Stimulated activated CD4-positive, alpha-beta T cell treated with anti-CD3 and anti-CD28 coated beads, Interleukin-2, amount 100 ng/mL, for 48 hours (primary cell): ENCODE measurements at places on chromosomes 5 and 9.

DNA sequence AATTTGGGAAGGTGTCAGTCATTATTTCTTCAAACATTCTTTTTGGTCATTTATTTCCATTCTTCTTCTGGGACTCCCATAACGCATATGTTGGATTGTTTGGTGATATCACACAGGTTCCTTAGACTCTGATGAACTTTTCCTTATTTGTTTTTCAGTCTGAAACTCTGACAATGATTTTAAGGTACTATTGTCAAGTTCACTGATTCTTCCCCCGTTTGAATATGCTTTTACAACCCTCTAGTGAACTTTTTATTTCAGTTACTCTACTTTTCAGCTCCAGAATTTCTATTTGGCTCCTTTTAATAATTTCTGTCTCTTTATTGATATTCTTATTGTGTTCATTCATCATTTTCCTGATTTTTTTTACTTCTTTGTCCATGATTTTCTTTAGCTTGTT lies 92.5 kb upstream of the RORB start:
- DNase-seq = no peak

DNA sequence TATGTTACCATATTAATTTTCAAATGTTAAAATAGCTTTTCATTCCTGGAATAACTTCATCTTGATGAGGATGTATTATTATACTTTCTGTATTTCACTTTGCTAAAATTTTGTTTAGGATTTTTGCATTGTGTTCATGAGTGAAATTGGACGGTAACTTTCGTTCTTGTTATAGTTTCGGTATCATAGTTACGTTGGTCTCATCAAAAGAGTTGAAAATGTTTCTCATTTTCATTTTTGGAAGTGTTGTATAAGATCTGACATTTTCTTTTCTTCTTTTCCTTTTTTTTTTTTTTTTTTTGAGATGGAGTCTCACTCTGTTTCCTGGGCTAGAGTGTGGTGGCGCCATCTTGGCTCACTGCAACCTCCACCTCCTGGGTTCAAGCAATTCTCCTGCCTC lies 20.0 kb downstream of the PRRT1B start:
- no peak for DNase-seq

- no peak for DNase-seq
Observed at GRCh38 chr9:133008824-133009223, 22.0 kb upstream of the GTF3C5 start.

GRCh38 chr5:126998895-126999570 lies 31.3 kb downstream of the MARCHF3 start:
- no peak for DNase-seq

- DNase-seq = no peak
Observed at GRCh38 chr5:6046296-6046967, 331.9 kb downstream of the MED10 start.

GRCh38 chr5:125725691-125726090 lies 697.5 kb upstream of the GRAMD2B start:
- no peak for DNase-seq

- DNase-seq = no peak
Observed at GRCh38 chr5:94908889-94909480, 290.5 kb downstream of the SLF1 start.

DNA sequence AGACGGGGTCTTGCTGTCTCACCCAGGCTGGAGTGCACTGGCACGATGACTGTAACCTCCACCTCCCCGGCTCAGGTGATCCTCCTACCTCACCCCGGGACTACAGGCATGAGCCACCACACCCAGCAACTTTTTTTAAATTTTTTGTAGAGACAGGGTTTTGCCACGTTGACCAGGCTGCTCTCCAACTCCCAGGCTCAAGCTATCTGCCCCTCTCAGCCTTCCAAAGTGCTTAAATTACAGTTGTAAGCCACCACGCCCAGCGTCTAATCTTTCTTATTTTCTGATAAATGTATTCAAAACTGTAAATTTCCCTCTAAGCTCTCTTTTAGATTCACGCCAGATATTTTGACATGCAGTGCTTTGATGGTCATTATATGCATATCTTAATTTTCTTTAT lies 10.3 kb downstream of the FRRS1L start:
- no peak for DNase-seq

DNA sequence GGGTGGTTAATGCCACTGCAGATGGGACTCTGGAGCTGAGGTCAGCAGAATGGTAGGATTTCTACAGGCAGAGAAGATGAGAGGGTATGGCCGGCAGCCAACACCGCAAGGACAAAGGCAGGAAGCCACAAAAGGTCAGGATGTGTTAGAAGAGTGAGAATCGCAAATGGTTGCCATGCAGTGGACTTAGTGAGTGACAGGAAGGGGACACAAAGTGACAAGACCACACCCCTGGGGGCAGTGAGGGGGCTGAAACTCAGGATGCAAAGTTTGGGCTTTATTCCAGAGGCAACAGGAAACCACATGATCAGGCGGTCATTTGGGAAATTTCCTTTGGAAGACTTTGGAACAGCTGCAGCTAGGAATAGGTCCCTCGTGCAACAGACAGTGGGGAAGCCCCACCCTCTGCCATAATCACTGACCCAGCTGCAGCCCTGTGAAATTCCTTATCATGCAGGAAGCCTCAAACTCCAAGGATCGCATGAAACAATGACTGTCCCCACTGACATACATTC lies 14.2 kb upstream of the CCDC180 start:
- no peak for DNase-seq

GRCh38 chr5:61283471-61283870 lies 48.6 kb upstream of the ZSWIM6 start:
- no peak for DNase-seq

DNA sequence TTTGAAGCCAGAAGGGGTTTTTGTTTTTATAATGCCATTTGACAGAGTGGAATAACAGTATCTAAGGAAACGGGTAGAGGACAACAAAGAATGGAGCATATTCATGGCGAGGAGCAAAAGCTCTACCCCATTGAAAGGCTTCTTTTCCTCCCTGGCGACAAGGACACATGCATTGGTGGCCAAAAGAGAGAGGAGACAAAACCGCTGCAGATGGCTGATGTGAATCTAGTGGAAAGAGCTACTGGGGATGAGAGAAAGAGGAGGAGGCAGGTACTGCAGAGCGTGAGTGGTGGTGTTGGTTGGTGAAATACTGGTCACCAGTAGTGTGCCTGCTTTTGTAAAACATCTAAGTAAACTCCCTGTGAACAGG lies 491 bp downstream of the APC start:
- DNase-seq = no peak

DNA sequence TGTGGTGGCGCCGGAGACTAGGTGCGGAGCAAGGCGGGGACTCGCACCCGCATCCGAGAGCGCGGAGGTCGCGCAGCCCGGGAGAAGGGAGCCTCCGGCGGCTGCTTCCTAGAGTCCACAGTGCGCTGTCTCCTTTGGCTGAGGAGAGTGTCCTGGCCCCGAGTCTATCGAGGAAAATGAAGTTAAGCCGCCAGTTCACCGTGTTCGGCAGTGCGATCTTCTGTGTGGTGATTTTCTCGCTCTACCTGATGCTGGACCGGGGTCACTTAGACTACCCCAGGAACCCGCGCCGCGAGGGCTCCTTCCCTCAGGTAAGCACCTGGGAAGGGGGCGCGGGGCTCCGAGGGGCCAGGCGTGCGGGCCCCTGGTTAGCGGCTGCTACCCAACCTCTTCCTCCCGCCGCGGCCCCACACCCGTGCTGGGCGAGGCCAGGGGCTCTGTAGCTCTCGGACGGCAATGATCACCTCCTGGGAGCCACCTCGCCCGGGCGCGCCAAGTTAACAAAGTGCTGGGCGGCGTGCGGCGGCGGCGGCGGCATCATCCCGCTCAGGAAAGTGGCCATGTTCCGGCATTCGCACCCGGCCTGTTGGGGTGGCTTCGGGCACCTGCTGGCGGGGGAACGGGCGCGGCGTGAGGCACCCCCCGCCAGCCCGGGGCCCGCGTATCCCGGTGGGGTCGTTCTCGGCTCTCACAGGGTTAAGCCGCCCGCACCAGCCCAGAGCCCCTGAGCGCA lies 681 bp downstream of the MAN2A1 start:
- peak; percentile 35 for DNase-seq

GRCh38 chr9:22175972-22176545 lies 167.0 kb upstream of the CDKN2B start:
- no peak for DNase-seq

DNA sequence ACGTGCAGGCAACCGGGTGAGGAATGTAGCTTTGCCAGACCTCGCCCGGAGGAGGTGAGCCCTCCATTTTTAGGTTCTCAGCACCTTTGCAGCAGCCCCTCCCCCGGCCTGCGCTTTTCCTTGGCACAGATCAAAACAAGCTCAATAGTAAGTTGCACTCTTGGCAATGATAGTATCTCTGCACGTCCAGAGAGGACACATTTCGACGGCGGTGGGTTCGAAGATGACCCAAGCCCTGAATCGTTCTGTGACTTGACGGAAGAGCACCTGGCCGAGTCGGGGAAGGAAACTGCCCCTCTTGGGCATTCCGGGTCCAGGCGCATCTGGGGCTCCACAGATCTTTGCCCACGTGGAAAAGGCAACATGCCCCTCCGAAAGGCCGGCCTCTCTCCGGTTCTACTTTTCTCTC lies 904 bp downstream of the GDNF start:
- no peak for DNase-seq

- DNase-seq = peak; percentile 29
Observed at GRCh38 chr5:10352430-10353240, 860 bp upstream of the MARCHF6 start.

- DNase-seq = no peak
Observed at GRCh38 chr9:107251756-107252322, 31.2 kb upstream of the RAD23B start.

- DNase-seq = peak; percentile 64
Observed at GRCh38 chr5:61330845-61331406, 1.1 kb upstream of the ZSWIM6 start.

GRCh38 chr9:127210851-127211730 lies 53.5 kb upstream of the GARNL3 start:
- DNase-seq = no peak

- peak; percentile 70 for DNase-seq
Observed at GRCh38 chr9:136283291-136284235, 20.3 kb downstream of the CCDC187 start.

DNA sequence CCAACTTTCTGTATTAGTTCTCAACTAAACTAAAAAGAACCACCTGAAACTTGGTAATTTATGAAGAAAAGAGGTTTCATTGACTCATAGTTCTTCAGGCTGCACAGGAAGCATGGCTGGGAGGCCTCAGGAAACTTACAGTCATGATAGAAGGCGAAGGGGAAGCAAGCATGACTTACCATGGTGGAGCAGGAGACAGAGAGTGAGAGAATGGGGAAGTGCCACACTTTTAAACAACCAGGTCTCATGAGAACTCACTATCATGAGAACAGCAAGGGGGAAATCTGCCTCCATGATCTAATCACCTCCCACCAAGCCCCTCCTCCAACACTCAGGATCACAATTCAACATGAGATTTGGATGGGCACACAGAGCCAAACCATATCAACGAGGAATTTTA lies 123.5 kb downstream of the DEPDC1B start:
- no peak for DNase-seq

GRCh38 chr9:120870206-120870605 lies 6.8 kb downstream of the PHF19 start:
- no peak for DNase-seq

DNA sequence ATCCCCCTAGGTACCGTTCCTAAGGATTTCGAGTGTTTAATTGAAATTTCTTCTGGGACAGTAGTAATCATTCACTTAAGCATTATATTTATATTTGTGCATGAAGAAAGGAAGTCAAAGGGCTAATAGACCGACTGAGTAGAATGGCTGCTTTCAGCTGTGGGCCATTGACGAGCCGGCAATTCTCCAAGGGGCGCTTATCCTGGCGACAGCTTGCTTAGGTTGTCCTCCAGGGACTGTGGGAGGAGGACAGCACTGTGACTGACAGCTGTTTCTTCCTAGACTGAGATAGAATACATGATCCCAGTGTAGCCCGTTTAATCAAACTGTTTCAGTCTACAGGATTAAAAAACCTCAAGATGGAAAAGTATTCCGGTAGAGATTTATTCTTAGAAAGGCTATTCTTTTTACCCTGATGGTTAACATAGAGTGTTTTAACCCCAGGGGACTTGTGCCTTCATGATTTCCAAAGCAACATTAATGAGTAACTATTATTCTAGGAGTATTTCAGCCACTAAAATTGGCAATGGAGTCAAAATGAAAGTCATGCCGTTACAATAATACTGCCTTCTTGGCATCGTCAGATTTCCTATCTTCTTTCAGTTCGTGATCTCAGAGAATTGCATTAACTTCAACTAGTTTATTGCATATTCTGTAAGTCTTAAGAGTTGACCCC lies 943.1 kb upstream of the WWC1 start:
- DNase-seq = no peak

- no peak for DNase-seq
Observed at GRCh38 chr9:116278326-116278725, 124.7 kb downstream of the PAPPA start.

GRCh38 chr9:127098916-127099553 lies 23.4 kb downstream of the ANGPTL2 start:
- DNase-seq = no peak

GRCh38 chr5:142466195-142466971 lies 141.6 kb upstream of the SPRY4 start:
- DNase-seq = no peak

DNA sequence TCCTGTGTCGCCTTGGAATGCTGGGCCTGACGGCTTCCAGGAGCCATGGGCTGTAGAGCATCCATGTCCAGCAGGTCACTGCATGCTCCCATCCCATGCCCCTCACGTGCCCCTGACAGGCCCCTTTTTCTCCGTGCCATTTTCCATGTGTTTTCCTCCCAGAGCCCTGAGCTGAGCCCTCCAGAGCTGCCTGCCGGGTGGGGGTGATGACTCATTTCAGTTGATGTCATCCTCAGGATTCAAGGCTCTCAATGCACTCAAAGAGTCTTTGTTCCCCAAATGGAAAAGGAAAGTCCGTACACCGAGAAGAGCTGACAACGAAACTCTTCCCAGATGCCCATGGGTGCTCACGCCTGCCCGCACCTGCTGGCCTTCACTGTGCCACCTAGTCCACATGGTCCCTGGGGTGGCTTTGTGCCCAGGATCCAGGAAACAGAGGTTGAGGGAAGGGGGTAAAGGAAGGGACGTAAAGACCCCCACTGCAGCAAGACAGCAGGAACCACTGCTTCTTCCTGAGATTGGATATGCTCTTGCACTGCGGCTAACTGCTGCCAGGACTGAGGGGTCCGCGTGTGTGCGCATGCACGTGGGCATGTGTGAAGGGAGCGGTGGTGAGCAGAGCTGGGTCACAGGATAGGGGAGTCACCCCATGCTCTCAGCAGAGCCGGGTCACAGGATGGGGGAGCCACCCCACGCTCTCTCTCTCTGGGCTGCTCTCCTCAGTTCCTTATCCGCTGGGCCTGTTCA lies 27.6 kb downstream of the COL15A1 start:
- DNase-seq = no peak

- no peak for DNase-seq
Observed at GRCh38 chr5:150400316-150401075, 12.2 kb downstream of the CD74 start.
